ENCODE measurements at places on chromosomes 1 and 21.

DNA sequence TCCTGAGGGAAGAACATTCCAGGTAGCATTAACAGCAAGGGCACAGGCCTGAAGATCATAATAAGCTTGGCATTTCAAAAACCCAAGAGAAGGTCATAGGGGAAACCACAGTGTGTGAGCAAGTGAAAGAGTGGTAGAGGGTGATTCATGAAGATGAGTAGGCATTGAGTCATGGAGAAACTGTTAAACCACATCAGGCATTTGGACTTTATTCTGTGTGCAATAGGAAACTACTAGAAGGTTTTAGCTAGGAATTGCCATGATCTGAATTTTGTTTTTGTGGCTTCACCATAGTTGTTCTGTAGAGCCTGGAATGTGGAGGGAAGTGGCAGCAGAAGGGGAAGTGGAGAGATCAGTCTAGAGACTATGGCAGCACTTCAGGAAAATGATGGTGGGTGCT lies 359.0 kb upstream of the PTBP2 start:
- DNase-seq = no peak

DNA sequence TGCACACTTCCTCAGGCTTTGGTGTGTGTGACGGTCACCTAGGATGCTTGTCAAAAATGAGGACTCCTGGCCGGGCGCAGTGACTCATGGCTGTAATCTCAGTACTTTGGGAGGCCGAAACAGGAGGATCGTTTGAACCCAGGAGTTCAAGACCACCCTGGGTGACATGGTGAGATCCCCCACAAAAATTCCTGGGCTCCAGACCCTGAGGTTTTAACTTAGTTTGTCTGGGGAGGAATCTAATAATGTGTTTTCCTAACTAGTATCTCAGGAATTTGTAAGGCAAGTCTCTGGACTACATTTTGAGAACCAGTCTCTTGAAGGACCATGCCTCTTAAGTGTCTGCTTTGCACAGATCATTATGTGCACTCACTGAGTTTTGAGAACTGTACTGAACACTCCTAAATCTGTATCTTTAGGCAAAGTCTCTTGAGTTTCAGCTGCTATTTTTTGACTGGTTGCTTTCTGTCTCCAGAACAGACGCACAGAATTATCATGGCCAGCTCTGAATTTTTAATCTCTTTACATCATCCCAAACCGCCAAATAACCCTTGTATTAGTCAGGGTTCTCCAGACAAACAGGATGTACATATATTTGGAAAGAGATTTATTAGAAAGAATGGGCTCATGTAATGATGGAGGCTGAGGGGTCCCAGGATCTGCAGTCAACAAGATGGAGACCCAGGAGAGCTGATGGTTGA lies 45.5 kb upstream of the VANGL1 start:
- no peak for DNase-seq

- DNase-seq = no peak
Measured at GRCh38 chr1:9166289-9167235, 37.7 kb upstream of the GPR157 start.

GRCh38 chr1:202056644-202057334 lies 46.4 kb downstream of the ELF3 start:
- no peak for DNase-seq

DNA sequence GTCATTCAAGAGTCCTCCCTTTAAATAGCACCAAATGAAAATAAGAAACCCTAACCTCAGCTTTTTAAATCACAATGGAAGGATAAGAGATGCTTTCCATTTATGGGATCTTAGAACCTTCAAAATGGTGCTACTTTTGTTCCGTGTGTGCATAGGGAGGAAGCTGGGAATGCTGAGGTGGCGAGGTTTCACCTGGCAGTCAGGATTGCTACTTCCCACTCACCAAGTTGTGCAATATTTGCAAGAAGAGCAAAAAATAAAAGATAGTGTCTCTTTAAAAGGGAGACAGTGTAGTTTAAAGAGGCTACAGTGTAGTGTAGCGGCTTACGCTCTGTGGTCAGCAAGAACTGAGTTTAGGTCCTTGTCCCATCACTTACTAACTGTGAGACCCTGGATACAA lies 392.4 kb upstream of the ST6GALNAC5 start:
- no peak for DNase-seq

DNA sequence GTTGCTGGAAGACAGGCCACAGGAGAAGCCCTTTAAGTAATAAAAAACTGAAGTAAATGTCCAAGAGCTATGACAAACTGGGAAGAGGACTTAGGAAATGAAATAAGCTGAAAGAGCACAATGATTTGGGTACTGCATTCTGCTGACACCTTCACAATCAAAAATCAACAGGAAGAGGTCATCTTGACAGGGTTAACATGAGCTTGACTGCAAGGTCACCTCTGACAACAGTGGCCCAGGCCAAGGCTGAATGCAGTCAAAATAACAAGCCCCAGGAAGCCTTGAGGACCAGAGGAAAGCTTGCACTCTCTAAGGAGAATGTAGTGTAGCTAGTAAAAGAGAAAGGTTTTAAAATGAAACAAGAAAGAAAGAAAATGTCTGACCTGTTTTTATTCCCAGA lies 179.3 kb downstream of the SEC16B start:
- DNase-seq = no peak

DNA sequence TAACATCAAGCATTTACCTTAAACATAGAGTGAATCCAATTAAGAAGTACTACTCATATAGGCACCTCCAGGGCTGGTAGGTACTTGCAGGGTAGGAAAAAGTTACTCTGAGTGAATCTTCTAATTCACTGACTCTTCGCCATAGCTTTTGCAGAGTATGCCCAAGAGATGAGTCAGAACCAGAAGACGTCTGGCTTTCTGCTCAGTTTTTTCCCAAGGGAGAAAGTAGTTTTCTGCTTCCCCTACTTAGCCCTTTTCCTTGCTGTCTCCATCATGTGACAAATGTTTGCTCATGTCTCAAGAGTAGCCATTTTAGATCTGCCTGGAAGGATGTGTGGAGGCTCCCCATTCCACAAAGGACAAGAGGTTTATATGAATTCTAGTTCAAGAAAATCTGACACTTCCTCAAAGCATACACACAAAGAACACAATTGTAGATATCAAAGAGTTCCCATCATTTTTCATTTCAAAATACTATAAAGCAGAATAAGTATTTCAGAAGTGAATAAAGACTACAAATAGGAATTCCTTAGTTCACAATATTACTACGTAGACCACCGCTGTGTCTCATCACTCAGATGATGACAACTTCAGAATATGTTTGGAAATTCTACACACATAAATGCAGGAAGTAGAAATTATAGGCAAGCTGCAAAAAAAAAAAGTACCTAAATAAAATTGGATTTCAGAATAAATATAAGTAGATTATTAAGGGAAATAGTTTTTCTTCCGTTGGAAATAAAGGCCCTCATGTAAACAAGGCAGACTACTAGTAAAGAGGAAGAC lies 98.5 kb downstream of the ASH1L start:
- no peak for DNase-seq

DNA sequence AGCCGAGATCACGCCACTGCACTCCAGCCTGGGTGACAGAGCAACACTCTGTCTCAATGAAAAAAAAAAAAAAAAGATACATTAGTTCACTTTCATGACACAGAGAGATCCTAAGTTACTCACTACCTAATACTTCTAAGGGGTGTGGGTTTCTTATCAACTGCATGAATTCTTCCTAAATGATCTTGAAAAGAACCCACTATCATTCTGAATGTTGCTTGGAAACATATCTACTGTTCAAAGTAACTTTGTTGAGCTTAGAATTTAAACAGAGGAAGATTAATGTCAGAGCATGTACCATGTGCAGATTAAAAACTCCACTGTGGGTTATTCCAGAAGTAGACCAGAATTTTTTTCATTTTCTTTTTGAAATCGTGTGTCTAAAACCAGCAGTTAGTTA lies 241.5 kb downstream of the LTN1 start:
- DNase-seq = no peak

DNA sequence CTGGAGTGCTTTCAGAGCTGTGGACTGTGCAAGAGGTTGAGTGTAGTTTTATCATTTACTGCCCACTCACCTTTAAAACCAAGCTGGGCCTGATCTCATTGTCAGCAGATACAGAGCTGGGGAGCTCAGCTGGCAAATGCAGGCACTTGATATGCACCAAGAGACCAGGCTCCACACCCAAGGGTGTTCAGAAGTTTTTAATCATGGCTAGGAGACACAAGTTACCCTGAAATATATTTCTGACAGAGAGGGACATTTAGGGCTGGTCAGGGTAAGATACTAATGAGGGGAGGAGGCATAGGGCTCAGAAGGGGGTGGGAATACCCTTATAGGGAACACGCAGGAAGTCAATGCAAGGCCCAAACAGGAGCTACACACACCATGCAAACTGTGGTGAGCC lies 153.7 kb downstream of the ELAVL4 start:
- DNase-seq = no peak

DNA sequence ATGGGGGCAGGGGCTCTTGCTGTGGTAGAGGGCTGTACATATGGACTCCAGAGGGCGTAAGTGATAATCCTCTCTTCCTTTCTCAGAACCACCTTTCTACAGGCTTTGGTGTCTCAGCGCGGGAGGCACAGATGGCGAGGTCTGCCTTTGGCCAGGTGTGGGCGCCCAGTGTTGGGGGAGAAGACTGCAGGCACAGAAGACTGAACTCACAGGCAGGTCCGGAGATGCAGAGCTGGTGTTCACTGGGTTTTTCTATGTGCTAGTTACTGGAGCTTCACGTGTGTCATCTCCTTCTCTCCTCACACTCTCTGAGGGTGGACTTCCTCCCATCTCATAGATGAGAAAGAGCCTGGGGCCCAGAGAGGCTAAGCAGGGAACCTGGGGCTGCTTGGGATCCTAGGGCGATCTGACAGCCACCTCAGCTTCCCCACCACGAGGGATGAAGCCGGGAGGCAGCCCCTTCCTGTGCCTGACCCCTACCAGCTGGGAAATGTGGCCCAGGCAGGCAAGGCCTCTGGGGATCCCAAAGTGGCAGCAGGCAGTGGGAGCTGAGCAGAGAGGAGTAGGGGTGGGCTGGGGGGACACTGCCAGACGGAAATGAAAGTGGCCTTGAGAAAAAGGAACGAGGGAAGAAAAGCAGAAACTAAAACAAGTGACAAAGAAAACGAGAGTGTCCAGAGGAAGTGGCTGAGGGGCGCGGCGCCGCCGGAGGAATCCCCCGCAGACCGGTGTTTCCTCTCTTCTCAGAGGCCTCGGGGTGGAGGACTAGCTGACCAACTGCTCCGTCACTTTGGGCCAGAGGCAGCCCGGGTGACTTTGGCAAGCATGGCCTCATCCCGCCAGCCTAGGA lies 191.6 kb downstream of the HIVEP3 start:
- DNase-seq = no peak

- DNase-seq = no peak
Measured at GRCh38 chr1:90725657-90726424, 8.7 kb upstream of the BARHL2 start.

- DNase-seq = no peak
Measured at GRCh38 chr1:22975694-22976093, 3.0 kb upstream of the LACTBL1 start.

GRCh38 chr1:174971902-174972301 lies 27.8 kb upstream of the CACYBP start:
- no peak for DNase-seq

DNA sequence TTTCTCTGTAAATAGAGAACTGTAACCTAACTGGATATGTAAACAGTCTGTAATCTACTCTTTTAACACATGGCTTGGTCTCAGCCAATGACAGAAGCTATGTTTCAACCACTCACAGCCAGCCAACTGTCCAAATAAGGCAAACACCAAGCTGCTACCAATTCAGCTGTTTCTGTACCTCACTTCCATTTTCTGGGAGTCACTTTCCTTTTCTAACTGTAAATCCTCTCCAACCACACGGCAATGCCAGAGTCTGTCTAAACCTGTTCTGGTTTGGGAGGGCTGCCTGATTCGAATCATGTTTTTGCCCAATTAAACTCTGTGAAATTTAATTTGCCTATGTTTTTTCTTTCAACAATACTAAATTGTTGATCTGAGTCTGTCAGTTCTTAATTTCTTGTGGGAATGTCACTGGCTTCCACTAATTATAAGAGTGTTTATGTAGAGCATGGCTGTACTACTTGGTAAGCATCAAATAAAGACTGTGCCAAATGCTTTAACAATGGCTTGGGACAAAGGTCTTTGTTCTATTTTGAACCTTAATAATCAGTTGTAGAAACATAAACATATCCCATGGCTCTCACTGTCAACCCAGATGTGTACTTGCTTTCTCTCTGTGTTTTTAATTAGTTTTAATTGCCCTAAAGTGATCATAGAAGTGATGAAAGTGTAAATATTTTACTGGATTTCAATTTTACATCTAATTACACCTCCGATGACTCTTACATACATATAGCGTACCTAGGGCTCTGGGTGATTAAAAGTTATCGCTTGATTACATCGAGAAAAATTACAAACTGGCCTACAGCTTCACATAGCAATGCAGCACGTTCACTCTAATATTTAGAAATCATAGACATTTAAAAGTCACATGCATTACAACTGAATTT lies 1144.6 kb upstream of the TMPRSS15 start:
- DNase-seq = no peak

DNA sequence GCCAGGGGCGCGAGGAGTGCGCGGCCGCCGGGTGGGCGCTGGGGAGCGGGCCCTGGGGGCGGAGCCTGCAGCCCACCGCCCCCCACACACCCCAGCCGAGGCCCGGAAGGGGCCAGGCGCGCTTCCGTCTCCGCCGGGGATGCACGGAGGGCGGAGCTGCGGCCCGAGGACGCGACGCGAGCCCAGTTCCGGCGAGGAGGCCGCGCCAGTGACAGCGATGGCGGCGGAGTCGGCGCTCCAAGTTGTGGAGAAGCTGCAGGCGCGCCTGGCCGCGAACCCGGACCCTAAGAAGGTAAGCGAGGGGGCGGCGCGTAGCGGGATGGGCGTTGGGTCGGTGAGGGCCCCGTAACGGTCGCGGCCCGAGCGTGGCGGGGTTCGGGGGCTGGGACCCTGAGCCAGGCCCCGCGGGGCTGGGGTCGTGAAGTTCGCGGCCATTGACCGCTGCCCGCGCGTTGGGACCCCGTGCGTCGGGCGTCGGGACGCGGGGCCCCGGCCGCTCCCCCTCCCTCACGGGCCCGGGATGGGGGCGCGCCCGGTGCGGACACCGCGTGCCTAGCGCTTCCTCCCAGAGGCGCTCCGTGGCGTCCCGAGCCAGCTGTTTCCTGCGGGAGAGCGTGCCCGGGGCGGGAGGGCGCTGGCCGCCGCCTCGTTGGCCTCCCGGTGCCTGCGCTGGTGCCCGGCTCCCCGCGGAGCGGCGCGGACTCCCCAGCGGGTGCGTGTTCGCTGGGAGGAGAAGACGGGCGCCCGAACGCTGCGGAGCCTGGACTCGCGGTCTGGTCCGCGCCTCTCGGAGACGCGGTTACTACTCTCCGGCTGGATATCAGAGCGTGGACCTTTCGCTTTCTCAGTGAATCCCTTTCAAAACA lies at the start of gene ELOA:
TSS of gene ELOA (plus strand) at position 185 of the 866 bp plus-strand sequence. CDS start at position 218, 33 bp downstream.
- peak; percentile 93 for DNase-seq

- DNase-seq = no peak
Measured at GRCh38 chr1:90074970-90075391, 80.1 kb downstream of the ZNF326 start.

GRCh38 chr1:229448845-229449244 lies 15.0 kb upstream of the ACTA1 start:
- no peak for DNase-seq

- DNase-seq = no peak
Measured at GRCh38 chr21:41216486-41216885, 48.5 kb downstream of the BACE2 start.

Measured in mesenteric fat pad (tissue), 1 donor.